ENCODE measurements at places on chromosomes 7 and 10.

DNA sequence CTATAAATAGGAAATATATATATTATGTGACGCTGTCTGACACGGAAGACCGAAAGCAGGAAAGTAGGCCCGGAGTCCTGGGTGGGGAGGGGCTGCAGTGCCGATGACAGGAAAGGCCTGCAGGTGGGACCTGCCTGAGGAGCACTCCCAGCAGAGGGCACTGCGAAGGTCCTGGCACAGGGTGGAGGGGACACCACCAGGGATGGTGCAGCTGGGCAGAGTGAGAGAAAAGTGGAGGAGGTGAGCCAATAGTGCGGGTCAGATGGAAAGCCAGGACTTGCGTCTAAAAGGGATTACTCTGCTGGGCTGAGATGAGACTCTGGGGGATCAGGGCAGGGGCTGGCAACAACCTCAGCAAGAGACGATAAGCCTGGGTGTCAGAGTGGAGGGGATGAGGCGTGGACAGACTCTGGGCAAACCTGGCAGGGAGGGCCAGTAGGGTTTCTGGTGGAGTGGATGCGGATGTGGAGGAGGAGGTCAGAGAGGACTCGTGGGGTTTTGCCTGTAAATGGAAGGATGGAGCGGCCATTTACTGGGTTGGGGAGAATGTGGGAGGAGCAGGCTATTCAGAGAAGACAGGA lies 118.2 kb upstream of the ZNF746 start:
- DNase-seq: no peak

- no peak for DNase-seq
Measured at GRCh38 chr10:66294538-66294937, 631.3 kb upstream of the LRRTM3 start.

- no peak for DNase-seq
Measured at GRCh38 chr10:132036887-132037675, 28.7 kb upstream of the JAKMIP3 start.

DNA sequence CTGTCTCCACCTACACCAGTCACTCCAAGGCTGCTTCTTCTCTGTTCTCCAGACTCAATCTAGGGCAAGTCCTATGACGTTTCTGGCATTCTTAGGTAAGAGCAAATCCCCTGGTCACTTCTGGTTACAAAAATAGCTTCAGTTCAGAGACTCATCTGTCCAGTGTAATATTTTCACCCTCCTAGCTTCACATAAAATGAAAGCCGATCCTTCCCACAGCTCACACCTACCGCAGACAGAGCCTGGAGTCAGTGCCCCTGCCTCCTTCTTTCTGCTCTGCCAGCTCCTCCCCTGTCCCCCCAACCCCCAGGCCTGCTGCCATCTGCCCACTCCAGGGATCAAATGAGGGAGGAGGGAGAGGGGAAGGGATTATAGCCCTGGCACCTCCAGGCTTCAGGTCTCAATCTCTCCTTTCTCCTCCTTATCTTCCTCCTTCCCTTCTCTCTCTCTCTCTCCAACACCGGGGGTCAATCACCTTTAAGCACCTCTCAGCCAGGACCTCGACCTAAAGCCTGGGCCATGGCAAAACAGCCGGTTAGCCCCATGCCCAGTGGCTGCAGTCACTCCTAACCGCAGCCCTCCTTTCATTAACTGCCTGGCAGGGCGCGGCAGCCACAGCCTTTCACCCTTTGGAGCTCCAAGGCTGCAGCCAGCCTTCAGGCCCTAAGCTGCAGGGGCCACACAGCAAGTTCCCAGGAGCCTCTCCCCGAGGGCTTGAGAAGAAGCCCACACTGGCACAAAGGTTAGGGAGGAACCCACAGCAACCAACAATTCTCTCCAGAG lies 292.6 kb upstream of the MGMT start:
- DNase-seq: no peak

DNA sequence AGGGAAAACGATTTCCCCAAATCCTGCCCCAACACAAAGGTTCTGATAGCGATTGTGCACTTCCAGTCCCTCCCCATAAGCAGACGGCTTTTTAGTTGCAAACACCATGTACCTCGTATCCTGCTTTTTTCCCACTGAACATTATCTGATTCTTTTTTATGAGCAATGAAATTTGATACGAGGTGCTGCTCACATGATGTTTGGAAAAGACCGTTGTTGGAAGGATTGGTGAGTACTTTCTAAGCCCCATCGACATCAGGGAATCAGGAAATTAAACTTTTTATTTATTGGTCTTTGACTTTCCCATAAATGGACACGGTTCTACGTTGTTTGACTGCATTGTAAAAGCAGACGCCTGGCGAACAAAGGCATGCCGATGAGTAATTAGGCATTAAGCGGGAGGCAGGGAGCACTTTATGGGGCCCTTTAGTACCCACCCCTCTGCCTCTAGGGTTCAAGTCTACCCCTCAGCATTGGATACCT lies 49.4 kb downstream of the TEX36 start:
- no peak for DNase-seq

Measured in Peyer's patch (tissue), 4 donors.